AG09319 (cell line): ENCODE measurements at places on chromosomes 7 and 10.

GRCh38 chr7:128358233-128358632 is 3.3 kb downstream of the PRRT4 start:
- DNase-seq = no peak

GRCh38 chr10:49394933-49395740 is 752 bp downstream of the DRGX start:
- no peak for DNase-seq

- no peak for DNase-seq
Measured at GRCh38 chr7:101625031-101625791, 3.9 kb downstream of the MYL10 start.

GRCh38 chr10:113137941-113138685 is 188.1 kb downstream of the TCF7L2 start:
- no peak for DNase-seq

DNA sequence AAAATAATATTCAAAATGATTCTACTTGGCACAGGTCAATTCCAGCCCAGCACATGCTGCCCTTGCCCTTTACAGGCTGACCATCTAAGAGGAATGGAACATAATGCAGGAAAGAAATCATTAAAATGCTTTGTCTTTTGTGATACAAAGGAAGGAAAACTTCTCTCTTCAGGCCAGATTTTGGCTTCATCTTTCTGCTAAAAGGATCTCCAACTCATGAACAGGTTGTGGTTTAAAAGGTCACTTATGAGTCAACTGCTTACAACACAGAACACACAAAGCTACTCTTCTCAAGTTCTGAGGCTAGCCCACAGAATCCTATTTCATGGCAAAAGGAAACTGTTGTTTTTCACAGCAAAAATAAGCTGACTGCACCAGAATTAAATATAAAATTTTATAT is 197.1 kb downstream of the DOCK4 start:
- peak; percentile 24 for DNase-seq

DNA sequence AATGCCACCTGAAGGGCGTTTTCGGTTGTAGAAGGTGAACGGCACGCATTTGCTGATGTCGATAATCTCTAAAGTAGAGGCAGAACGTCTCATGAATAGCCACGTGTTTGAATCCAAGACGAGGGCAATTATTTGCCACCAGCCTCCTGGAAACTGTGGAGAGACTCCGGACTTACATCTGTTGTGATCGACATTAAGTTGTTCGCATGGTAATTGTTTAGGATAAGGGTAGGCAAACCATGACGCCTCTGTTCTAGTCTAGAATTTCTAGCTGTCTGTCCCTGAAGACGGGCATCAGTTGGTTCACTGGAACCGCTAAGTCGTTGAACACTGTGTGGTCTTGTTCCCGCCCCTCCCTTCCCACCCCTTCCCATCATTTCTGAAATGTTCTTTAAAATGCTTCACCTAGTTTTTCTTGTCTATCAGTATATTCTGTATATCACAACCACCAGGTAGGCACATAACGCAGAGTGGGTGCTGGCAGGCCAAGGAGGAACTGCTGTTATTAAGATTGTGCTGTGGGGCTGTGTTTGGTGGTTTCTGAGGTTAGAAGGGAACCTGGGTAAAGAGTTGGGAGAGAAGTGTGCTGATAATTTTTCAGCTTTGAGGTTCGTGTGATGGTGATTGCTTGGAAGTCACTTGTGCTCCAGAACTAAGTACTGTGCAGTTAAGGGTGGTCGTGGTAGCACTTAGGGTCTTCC is 1.2 kb downstream of the UBE3C start:
- DNase-seq = no peak

- DNase-seq = no peak
Measured at GRCh38 chr10:116913695-116914094, 64.4 kb downstream of the ENO4 start.

DNA sequence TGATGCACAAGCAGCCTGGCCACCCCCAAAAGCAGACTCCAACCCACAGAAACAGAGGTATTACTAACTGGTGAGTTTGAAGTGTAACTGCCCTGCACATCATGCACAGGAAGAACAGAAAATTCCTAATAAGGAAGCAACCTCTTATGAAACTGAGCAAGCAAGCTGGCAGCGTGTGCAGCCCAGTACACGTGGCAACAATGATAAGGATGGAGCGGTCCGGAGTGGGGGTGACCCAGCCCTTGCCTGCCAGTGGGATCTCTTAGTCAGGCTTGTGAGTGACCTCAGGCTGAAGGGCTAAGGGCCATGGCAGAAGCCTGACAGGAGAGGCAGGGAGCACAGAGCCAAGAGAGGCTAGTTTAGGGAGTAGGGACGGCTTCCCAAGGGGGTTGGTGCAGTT is 22.1 kb upstream of the AOAH start:
- DNase-seq = no peak

- no peak for DNase-seq
Measured at GRCh38 chr10:31583293-31583692, 264.3 kb downstream of the ZEB1 start.

GRCh38 chr10:28160866-28161405 is 141.9 kb downstream of the MPP7 start:
- no peak for DNase-seq

- no peak for DNase-seq
Measured at GRCh38 chr7:131610007-131610406, 53.6 kb upstream of the PODXL start.

DNA sequence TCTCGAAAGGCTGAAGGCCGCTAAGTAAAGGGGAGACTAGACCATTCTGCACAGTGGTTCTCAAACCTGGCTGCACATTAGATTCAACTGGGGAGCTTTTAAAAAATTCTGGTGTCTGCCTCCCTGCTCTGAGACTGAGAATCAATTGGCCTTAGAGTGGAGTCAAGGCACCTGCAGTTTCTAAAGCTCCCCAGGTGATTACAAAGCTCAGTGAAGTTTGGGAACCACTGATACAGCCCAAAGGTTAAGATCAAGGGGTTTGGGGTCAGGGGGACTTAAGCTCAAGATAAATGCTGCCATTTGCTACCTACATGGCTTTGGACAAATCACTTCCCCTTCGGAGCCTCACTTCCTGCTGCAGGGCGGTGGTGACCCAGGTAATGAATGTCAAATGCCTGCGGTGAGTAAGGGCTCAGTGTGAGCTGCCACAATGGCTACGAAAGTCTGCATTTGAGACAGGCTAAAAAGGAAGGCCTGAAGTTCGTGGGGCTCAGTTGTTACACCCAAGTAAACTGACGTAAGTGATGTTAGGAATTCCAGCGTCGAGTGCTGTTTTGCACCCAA is 72.3 kb downstream of the TLL2 start:
- no peak for DNase-seq

GRCh38 chr7:105677817-105678573 is 96.7 kb upstream of the EFCAB10 start:
- DNase-seq = no peak

- no peak for DNase-seq
Measured at GRCh38 chr10:71138166-71138830, 74.1 kb upstream of the UNC5B start.

GRCh38 chr10:29535778-29536453 is 98.9 kb downstream of the SVIL start:
- DNase-seq = no peak

GRCh38 chr7:99898836-99899235 is 20.5 kb downstream of the TRIM4 start:
- no peak for DNase-seq

DNA sequence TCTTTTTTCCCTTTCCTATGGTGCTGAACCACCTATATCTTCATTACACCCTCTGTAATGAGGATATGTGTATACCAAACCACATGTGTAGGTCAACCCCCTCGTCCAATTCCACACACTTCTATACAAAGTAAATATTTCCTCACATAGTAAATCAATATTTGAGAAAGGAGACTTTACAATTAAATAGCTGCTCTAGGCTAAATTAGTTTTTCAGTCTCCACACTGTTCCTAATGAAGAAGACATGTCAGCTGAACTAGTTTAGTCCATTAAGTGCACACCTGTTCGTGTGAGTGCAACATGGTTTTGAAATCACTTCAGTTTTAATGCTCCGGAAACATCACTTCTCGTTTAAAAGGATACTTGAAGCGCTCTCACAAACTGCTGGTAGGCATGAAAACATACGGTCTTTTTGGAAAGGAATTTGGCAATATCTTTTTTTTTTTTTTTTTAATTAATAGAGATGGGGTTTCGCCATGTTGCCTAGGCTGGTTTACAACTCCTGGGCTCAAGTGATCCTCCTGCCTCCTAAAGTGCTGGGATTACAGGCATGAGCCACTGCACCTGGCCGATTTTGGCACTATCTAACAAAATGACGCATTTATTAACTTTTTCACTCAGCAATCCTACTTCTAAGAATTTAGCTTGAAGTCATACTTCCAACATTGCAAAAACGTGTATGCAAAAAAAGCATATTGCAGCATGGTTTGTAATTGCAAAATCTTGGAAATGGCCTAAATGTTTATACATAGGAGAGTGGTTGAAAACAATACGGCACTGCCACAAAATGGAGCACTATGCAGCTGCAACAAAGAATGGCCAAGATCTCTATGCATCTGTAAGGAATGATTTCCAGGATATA is 2.1 kb upstream of the XRCC2 start:
- DNase-seq = no peak

DNA sequence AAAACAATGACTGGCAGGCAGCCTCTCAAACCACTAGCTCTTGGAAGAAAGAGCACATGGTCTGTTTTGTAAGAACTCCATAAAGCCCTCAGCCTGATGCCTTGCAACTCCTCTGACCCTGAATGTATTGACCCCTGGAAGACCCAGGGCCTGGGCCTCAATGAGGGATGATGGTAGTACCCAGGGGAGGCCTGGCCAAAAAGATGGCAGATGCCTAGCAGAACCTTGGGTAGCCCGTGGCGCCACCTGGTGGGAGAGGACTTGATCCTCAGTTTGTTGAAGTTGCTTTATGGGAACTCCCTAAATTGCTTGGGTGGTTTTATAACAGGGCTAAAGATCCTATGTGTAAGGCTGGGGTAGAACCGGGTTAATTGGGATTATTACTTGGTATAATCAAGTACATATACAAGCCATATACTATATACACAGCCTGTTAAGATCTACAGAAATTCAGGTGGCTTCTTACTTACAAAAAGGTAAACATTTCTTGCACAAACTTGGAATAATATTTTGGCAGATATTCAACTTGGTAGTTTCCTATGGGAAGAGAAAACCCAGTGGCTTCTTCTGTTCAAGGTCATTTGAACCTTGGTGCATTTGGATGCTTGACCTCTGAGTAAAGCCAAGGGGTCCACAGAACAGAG is 95.8 kb upstream of the CACUL1 start:
- peak; percentile 12 for DNase-seq
